ENCODE measurements at places on chromosomes 3 and 15. TPM values are rescaled to one million over a fixed set of nuclear protein-coding genes. Genes with fewer than 3 reads are reported as not detected.

GRCh38 chr15:99722406-99722805 lies 10.8 kb downstream of the LYSMD4 start:
- H3K27me3 ChIP-seq, result no peaks in the 10 kb centered on the region

ACAA1 gene
- total RNA-seq, result 81.2 TPM

SLC24A5 gene
- 1.3 TPM for total RNA-seq

GRCh38 chr15:77843546-77843945 lies 210.8 kb upstream of the LINGO1 start:
- no peak overlapping the region for H3K27ac ChIP-seq
- no peaks in the 10 kb centered on the region for H3K36me3 ChIP-seq
- peaks cover 9% of the 10 kb centered on the region for H3K27me3 ChIP-seq
- H3K4me1 ChIP-seq, result peaks cover 8% of the 10 kb centered on the region
- DNase-seq, result no peak

GPR160 gene
- total RNA-seq, result 13.1 TPM

DNA sequence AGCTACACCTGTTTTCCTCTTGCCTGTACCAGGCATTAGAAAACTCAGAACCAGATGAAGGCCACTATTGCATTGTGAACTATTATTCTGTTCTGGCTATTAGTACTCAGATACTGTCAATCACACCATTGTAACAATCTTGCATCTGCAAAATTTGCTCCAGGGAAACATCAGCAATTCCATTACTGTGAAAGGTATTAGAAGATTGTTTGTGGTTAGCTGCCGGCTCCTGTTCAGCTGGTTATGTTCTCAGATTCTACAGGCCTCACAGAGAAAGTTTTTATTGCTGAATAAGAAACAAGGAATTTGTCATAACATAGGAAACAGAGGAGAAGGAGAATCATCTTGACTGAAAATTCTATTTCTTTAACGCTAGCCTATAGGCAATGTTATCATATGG lies 179.9 kb downstream of the PLOD2 start:
- H3K27ac ChIP-seq, result no peak overlapping the region
- H3K36me3 ChIP-seq, result no peaks in the 10 kb centered on the region
- no peaks in the 10 kb centered on the region for H3K27me3 ChIP-seq
- H3K4me3 ChIP-seq, result no peak overlapping the region
- no peaks in the 10 kb centered on the region for H3K4me1 ChIP-seq

PPCDC gene
- 23.6 TPM for total RNA-seq

DNA sequence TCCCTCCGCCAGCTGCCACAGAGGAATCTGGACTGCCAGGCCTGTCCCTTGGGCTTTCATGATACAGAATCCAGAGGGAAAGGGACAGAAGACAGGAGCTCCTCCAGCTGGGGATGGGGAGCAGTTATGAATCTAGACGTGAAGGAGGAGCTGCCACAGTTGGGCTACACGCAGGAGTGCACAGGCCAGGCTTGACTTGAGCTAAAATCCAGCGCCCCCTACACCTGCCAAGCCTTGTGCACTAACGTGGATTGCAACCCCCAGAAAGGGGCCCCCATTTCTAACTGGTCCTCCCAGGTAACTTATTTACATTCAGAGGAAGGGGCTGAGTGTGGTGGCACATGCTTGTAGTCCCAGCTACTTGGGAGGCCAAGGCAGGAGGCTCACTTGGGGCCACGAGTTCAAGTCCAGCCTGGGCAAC lies 14.3 kb downstream of the KLHL6 start:
- no peaks in the 10 kb centered on the region for H3K4me1 ChIP-seq
- H3K4me3 ChIP-seq, result no peak overlapping the region
- DNase-seq, result no peak
- no peaks in the 10 kb centered on the region for H3K36me3 ChIP-seq

GRCh38 chr3:79983118-79983517 lies 215.3 kb upstream of the ROBO1 start:
- H3K27me3 ChIP-seq, result peaks cover 6% of the 10 kb centered on the region
- no peak overlapping the region for H3K4me3 ChIP-seq
- H3K36me3 ChIP-seq, result no peaks in the 10 kb centered on the region
- no peak for DNase-seq
- H3K4me1 ChIP-seq, result no peaks in the 10 kb centered on the region

DNA sequence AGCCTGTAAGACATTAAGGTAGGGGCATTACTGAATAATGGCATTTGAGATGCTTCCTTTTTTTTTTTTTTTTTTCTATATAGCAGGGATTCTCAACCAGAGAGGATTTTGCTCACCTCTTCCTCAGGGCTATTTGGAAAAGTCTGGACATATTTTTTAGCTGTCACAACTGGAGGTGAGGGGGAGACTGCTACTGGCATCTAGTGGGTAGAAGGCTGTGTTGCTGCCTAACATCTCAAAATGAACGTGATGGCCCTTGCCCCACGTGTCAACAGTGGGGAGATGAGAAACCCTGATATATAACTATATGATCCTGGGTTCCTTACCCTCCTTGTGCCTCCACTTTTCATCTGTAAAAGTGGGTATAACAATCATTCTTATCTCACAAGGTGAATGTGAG lies 71.9 kb downstream of the CADPS start:
- H3K27ac ChIP-seq, result no peak overlapping the region
- DNase-seq, result no peak
- no peaks in the 10 kb centered on the region for H3K36me3 ChIP-seq
- H3K4me3 ChIP-seq, result no peak overlapping the region
- peaks cover 10% of the 10 kb centered on the region for H3K4me1 ChIP-seq

DNA sequence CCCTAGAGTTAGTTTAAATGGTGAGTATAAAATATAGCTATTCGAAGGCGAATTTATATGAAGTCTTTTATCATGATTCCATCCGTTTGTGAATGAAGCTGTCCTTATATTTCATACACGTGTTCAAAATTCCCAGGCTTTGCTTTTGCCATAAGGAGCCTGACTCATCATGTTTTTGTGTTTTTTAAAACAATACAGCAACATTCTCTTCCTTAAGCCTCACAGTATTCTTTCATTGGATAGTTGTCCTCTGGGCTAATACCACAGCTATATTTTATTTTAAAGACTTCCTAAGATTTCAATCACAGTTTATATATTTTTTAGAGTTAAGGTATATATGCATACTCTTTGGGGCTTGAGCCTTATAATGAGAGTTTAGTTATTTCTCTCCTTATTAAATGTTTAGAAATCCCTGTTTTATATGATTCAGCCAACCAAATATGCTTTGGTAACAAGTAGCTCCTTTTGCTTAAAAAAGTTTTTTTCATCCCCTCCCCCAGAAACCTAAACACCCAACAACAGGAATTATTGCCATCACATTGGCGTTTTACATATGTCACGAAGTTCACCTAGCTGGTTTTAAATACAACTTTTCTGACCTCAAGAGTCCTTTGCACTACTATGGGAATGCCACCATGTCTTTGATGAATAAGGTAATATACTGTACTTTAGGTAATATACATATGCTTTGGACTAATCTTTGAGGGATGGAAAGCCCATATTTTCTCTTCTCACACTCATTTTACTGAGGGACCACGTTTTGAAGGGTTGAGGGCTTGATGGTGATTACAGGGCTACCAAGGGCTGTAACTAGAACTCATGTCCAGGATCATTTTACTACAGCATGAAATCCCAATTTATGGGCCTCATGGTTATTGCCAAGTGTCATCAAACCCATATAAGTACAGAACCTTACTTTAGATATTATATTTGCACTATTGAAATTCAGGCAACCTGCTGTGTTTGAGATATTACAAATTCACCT lies 28.5 kb downstream of the ST3GAL6 start:
- H3K4me3 ChIP-seq, result no peak overlapping the region
- H3K27ac ChIP-seq, result no peak overlapping the region
- no peaks in the 10 kb centered on the region for H3K27me3 ChIP-seq
- no peak for DNase-seq
- peaks cover 8% of the 10 kb centered on the region for H3K4me1 ChIP-seq

GRCh38 chr3:58386626-58387365 lies 46.8 kb downstream of the PDHB start:
- no peaks in the 10 kb centered on the region for H3K27me3 ChIP-seq
- H3K36me3 ChIP-seq, result peaks cover 6% of the 10 kb centered on the region
- peaks cover 20% of the 10 kb centered on the region for H3K4me1 ChIP-seq

- no peaks in the 10 kb centered on the region for H3K27me3 ChIP-seq
- peaks cover 12% of the 10 kb centered on the region for H3K36me3 ChIP-seq
- peak overlapping the region; percentile 2 for H3K4me3 ChIP-seq
- peaks cover 24% of the 10 kb centered on the region for H3K4me1 ChIP-seq
Measured at GRCh38 chr15:41961001-41961518, 11.3 kb downstream of the EHD4 start.

DNA sequence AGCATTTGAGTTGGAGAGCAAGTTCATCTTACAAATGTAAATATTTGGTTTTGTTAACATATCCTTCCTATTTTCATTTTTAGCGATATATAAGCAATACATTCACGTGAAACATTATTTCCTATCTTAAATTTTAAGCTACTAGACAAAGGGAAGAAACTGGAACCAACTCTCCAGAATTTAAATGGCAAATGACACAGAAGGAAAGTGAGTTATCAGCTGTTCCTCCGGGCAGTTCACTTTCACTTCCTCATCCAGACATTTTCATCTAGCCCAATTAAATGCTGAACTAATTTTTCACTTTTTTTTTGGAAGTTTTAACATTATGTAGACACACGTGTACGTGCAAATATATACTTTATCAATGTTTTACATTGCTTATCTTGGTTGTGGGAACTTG lies 58.7 kb downstream of the MORC1 start:
- H3K27me3 ChIP-seq, result peaks cover 5% of the 10 kb centered on the region
- no peak for DNase-seq
- no peak overlapping the region for H3K27ac ChIP-seq
- H3K4me3 ChIP-seq, result no peak overlapping the region
- H3K36me3 ChIP-seq, result no peaks in the 10 kb centered on the region

- no peak overlapping the region for H3K27ac ChIP-seq
- peaks cover 20% of the 10 kb centered on the region for H3K36me3 ChIP-seq
Measured at GRCh38 chr3:48409291-48410201, 20.3 kb downstream of the PLXNB1 start.

GRCh38 chr3:127959873-127960272 lies 44.8 kb downstream of the KBTBD12 start:
- peak overlapping the region; percentile 63 for H3K27ac ChIP-seq
- no peaks in the 10 kb centered on the region for H3K36me3 ChIP-seq
- no peaks in the 10 kb centered on the region for H3K27me3 ChIP-seq
- no peak for DNase-seq
- peaks cover 18% of the 10 kb centered on the region for H3K4me1 ChIP-seq
- H3K4me3 ChIP-seq, result no peak overlapping the region

Data from type B pancreatic cell (in vitro differentiated cells).